Hippocampal formation (tissue), 2 donors: ENCODE measurements at places on chromosomes 1 and 21.

- no peak for DNase-seq
Observed at GRCh38 chr1:16119504-16119903, 36.4 kb downstream of the EPHA2 start.

GRCh38 chr1:153941826-153942725 is 4.4 kb downstream of the DENND4B start:
- no peak for DNase-seq

DNA sequence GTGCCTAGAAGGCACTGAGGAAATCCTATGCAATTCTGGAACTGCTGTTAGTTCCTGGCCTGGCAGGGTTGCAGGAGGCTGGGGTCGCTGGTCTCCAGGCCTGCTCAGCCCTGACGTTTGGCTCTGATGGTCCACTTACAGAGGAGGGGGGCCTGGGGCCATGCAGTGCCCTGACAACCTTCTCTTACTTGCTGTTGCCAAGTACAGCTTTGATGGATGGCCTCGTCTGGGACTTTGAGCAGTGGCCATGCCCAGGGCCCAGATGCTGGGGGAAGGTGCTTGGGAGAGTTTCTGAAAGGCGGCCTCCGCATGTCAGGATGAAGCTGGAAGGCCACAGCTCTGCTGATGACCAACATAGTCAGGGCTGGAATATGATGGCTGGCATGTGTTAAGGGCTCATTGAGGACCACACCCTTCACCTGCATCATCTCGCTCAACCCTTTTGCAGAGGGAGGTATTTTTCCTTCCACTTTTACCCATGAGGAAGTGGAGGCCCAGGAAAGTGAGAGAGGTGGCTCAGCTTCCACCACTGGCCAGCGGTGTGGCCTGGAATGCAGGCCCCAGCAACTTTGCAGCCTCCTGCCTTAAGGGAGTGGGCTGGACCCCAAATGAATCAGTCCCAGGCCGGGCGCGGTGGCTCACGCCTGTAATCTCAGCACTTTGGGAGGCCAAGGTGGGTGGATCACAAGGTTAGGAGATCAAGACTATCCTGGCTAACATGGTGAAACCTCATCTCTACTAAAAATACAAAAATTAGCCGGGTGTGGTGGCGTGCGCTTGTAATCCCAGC is 34.7 kb upstream of the LRRC3 start:
- no peak for DNase-seq

DNA sequence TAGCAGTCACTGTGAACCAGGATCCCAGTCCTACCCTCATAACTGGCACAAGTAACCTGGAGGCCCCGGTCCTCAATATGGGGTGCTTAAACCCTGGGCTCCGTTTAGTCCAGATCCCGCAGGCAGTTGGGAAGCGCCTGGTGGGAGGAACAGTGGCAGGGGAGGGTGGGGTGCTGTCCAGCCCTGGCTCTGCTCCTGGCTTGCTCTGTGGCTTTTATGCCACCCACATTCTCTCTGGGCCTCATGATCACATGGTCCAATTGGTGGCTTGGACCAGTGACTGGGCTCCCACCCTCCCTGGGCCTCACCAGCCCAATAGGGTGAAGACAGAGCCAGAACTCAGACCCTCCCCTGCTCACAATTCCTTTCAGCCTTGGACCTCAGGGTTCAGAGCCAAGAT is 2.9 kb downstream of the CD164L2 start:
- DNase-seq = no peak

- peak; percentile 64 for DNase-seq
Observed at GRCh38 chr1:242017580-242018233, 18.8 kb upstream of the MAP1LC3C start.

GRCh38 chr1:18575620-18576019 is 55.0 kb upstream of the PAX7 start:
- no peak for DNase-seq
